ENCODE measurements at places on chromosomes 7 and 10.

GRCh38 chr10:45256246-45256645, 59.2 kb downstream of the OR13A1 start:
- DNase-seq, result no peak

- DNase-seq, result no peak
Observed at GRCh38 chr10:10903620-10904019, 114.1 kb upstream of the CELF2 start.

- no peak for DNase-seq
Observed at GRCh38 chr7:100826514-100827329, 601 bp downstream of the EPHB4 start.

GRCh38 chr10:8665322-8665721, 610.8 kb downstream of the GATA3 start:
- no peak for DNase-seq

GRCh38 chr7:138295049-138295637, 164.9 kb upstream of the TRIM24 start:
- no peak for DNase-seq

Data from activated CD4-positive, alpha-beta T cell treated with anti-CD3 and anti-CD28 coated beads, Interleukin-2, amount 50 U/mL, for 1 hour (primary cell).